ENCODE measurements at places on chromosomes 13 and 19. TPM values are rescaled to one million over a fixed set of nuclear protein-coding genes. Genes with fewer than 3 reads are reported as not detected.

KCNN4 gene
- total RNA-seq: 0.32 TPM

- H3K27ac ChIP-seq: no peak overlapping the region
- H3K4me3 ChIP-seq: no peak overlapping the region
- DNase-seq: no peak
- H3K4me1 ChIP-seq: no peaks in the 10 kb centered on the region
- no peaks in the 10 kb centered on the region for H3K27me3 ChIP-seq
- no peaks in the 10 kb centered on the region for H3K36me3 ChIP-seq
These were observed 871.7 kb downstream of the DACH1 start for GRCh38 chr13:70995338-70995737.

- H3K4me3 ChIP-seq: no peak overlapping the region
- H3K36me3 ChIP-seq: no peaks in the 10 kb centered on the region
- H3K27ac ChIP-seq: peak overlapping the region; percentile 58
- no peaks in the 10 kb centered on the region for H3K27me3 ChIP-seq
These were observed 61.9 kb downstream of the KDM4B start for GRCh38 chr19:5030822-5031221.

DNA sequence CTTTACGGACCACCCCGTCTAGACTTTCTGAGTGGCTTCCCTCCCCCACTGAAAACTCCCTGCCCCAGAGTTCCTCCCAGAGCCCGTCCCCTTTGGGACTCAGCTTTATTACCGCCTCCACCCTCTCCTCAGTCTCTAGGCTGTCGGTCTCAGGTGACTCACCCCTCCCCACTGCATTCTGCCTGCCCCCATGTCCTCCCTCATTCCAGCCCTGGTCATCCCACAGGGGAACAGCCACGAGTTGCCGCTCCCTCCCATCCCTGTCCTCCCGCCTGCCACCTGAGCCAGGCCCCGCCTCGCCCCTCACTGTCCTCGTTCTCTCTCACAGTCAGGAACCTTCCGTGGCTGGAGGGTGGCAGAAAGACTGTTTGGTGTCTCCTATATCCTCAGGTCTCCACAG lies 57.3 kb downstream of the SMARCA4 start:
- no peaks in the 10 kb centered on the region for H3K27me3 ChIP-seq
- no peak overlapping the region for H3K27ac ChIP-seq
- no peak overlapping the region for H3K4me3 ChIP-seq

DNA sequence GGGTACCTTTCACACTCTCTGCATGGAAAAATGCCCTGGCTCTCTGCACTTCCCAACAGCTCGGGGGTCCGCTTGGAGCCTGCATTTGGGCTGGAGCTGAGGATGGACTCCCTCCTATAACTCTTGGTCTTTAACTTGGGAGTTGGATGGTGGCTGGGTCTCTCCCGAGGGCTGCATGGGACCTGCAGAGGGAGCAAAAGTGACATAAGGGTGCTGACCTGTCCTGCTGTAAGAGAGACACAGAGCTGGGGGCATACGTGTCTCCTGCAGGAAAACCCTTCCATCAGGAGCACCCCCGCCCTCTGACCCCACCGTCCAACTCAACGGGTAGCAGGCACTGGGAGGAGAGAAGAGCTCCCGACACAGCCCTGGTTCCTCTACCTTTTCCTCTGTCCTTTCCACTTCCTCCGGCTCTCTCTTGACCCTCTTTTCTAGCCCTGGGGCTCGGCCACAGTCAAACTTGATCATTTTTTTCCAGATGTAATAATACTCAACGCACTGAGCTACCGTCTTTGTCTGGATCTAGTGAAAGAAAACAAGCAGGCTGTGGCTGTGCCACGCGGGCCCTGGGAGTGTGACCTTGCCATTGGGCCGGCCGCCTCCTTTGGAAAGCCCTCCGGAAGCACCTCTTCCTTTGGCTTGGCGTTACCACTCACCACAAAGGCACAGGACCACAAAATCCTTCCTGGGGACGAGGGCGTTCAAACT lies 6.8 kb upstream of the NAPA start:
- H3K27ac ChIP-seq: no peak overlapping the region
- peaks cover 3% of the 10 kb centered on the region for H3K4me1 ChIP-seq

DNA sequence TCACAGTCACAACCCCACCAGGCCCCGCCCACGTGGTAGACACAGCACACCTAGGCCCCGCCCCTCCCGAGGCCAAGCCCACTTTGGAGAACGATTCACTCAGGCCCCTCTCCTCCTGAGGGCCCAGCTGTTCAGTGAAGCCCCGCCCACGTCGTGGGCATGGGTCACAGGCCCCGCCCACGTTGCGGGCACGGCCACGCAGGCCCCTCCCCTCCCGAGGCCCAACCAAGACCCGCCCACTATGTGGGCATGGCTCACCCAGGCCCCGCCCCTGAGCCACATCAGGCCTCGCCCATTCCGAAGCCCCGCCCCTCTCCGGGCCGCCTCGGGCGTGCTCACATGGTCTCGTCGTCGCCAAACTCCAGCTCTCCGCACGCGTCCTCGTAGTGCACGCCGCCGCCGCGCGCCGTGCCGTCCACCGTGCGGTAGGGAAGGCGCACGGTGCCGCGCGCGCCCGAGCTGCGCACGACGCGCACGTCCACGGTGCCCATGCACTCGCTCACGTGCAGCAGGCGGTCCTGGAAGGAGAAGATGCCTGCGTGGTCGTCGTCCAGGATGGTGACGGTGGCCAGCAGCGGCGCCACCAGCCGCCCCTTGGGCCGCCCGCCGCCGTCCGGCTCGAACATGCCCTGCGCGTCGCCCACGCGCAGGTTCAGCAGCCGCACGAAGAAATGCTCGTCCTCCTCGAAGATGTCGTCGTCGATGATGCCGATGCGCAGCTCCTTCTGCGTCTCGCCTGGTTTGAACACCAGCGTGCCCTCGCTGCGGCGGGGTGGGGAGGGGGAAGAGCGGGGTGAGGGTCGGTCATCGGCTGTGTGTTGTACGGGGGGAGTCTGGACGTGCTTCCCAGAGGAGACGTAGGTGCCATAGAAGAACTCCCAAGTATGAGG lies 24.0 kb downstream of the SLC8A2 start:
- peaks cover 5% of the 10 kb centered on the region for H3K4me1 ChIP-seq
- H3K36me3 ChIP-seq: no peaks in the 10 kb centered on the region
- no peaks in the 10 kb centered on the region for H3K27me3 ChIP-seq

Data from Karpas-422 (cell line).